Bone marrow (tissue), 2 donors: ENCODE measurements at places on chromosomes 3 and 15.

DNA sequence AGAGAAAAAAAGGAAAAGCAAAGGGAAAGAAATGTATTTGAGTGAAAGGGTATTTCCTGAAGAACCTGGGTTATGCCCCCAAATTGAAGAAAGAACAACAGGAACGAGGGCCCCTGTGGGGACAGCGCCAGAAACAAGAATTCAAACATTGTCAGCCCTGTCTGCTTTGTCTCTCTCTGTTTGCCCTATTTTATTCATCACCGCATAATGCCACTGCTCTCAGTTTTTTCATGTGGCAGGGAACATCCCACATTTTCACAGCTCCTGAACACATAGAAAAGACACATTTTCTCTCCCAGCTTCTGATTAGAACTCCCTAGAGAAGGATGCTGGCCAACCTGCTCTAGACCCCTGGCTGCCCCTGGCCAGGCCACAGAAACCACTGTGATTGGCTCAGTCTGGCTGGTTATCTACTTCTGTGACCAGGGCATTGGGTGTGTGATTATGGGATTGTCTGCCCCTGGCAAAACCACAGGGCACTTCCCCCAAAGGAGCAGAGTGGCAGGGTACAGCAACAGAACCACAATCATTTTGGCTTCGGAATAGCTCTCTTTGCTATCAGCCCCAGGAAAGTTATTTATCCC, 31.3 kb upstream of the CCDC54 start:
- no peak for DNase-seq

GRCh38 chr15:57224664-57225063, 151.6 kb upstream of the CGNL1 start:
- no peak for DNase-seq

GRCh38 chr3:195450731-195451229, 8.0 kb upstream of the ACAP2 start:
- no peak for DNase-seq

DNA sequence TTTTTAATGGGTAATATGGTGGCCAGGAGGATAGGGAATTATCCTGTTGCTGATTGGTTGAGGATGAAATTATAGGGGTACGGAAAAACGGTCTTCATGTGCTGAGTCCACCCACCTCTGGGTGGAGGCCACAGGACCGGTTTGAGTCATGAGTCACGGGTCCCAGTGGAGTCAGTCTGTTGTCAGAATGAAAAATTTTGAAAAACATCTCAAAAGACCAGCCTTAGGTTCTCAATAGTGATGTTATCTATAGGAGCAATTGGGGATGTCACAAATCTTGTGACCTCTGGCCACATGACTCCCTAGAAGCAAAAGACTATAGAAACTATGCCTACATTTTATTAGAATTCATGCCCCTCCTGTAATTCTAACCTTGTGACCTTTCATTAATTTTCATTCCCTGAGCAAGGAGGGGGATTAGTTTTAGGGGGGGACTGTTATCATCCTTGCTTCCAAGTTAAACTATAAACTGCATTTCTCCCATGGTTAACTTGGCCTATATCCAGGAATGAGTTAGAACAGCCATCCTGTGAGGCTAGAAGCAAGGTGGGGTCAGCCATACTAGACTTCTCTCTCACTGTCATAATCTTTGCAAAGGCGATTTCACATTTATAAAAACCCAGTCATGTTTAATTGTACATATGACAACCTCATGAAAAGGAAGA, 101.2 kb downstream of the TCF12 start:
- no peak for DNase-seq

DNA sequence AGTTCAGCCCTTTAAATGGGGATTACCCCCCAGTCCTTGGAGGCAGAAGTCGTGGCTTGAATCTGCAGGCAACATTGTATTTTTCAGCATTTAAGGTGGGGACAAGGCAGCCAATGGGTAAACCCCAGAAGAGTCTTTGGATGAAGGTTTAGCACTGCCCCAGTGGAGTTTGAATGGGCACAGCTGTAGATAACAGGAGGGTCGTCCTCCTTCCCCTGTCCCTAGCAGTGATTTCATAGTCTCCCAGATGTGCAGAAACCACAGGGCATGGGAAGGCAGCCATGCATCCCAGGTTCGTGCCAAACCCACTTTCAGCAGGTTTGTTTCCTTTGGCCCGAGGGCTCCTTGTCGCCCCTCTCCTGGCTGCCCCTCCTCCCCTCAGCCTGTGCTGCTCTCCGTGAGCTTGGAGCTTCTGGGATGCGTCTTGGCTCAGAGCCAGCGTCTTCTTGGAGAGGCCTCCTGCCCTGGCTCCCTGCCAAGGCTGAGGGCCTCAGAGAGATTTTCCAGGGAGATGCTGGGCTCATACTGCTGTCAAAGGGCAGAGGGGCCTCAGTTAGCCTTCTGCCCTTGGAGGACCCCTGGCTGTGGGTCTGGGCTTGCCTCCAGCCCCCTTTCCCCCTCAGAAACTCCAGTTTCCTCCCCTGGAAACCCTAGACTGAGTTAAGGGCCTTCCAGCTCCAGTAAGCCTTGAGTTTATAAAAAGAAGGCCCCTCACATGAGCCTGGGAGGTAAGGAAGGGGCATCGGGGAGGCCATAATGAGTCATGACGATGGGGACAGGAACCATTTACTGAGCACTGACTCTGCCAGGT, 48.9 kb upstream of the POLG start:
- DNase-seq = no peak

DNA sequence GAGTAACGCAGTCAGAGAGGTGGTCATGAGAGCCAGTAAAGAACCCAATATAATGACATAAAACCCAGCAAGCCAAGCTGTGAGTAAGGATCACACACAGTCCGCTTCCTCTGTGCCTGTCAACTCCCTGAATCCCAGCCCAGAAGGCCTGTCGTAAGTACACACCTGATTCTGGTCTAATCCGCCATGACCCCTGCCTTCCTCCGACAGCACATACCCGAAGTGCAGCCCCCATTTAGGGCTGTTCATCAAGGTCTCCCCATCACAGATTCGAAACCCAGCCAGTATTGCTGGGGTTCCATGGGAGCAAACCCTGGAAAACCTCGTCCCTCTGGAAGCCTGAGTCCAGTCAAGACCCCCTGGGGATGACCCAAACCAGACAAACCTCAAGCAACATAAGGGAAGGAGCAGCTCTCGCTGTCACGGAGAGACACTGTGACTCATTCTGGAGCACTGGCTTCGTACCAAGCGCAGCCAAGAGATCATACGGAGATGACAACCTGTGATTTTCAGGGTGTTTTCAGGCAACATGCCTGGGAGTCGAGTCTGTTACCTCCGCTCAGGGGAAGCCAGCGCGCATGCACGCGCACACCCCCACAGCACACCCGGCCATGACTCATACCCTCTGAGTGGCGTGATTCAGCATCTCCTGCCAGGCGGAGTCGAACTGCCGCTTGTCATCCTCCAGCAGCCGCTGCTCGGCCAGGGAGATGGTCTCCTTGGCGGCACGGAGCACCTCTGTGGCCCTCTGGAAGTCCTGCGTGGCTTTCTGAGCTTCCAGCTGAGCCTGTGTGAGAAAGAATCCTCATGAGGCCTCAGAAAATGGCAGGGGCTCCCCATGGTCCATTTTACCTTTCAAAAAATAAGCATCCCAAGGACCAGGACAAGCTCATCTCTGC, 63.0 kb downstream of the SH3BP5 start:
- peak; percentile 64 for DNase-seq

DNA sequence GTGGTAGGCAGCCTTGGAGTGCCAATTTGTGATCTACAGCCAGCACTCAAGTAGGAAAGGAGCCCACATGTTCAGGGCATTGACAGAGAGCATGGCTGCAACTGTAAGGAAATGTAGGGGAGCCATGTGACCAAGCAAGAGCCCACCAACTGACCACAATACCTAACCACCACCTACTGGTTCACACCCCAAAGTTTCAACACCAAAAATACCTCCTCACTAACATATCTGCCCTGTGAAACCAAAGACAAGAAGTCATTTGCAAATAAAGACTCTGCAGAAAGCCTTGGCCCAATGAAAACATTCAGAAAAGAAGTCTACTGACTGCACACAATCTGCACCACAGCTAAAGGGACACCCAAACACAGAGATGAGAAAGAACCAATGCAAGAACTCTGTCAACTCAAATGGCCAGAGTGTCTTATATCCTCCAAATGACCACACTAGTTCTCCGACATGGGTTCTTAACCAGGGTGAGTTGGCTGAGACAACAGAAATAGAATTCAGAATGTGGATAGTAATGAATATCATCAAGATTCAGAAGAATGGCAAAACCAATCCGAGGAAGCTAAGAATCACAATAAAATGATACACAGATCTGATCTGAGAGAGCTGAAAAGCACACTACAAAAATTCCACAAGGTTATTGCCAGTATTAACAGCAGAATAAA, 40.6 kb downstream of the SLC9C1 start:
- no peak for DNase-seq

DNA sequence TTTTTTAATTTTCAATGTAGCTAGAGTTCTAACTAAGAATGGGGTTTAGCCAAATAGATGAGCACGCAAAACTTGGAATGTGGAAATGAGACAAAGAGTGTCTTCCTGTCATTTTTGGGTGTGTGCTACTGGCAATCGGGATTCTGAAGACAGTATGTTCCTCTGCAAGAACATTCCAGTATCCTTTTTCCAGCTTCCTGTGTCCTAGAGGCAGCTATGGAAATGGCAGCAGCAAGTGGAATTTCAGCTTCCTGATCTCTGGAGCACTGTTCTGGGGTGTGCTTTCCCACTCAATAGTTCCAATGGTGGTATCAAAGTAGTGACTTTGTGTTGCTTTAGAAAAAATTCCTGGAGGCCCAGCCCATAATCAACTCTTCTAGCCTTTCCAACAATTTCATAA, 642.9 kb upstream of the KCNMB2 start:
- DNase-seq = no peak

- no peak for DNase-seq
These were observed 70.7 kb downstream of the LMLN start for GRCh38 chr3:198030726-198031125.
